ENCODE measurements at places on chromosomes 2 and 18. TPM values are rescaled to one million over a fixed set of nuclear protein-coding genes. Genes with fewer than 3 reads are reported as not detected.

GRCh38 chr2:18790509-18791171 lies 201.3 kb upstream of the NT5C1B start:
- H3K4me3 ChIP-seq: no peak overlapping the region
- H3K27ac ChIP-seq: no peak overlapping the region
- H3K4me1 ChIP-seq: no peaks in the 10 kb centered on the region
- no peaks in the 10 kb centered on the region for H3K36me3 ChIP-seq
- H3K27me3 ChIP-seq: no peaks in the 10 kb centered on the region

DNA sequence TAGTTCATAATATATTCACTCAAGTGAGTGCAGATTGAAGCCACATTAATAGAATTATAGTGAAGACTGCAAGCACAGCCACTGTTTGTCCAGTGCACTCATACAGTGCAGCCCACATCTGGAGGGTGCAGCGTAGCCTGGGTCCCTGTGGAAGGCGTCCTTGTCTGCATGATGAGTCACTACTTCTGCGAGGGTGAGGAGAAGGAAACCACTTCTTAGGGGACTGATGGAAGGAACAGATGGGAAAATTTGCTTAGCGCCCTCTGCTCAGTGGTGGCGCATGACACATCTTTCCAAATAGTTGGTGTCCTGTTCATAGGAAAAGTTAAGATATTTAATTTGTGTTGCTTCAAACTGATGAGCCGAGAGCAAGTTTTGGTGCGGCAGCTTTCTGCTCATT lies 330.4 kb upstream of the SMIM21 start:
- no peaks in the 10 kb centered on the region for H3K36me3 ChIP-seq
- H3K4me1 ChIP-seq: no peaks in the 10 kb centered on the region
- no peak for DNase-seq
- H3K27me3 ChIP-seq: no peaks in the 10 kb centered on the region

GRCh38 chr18:32621034-32621433 lies 150.4 kb upstream of the GAREM1 start:
- H3K36me3 ChIP-seq: no peaks in the 10 kb centered on the region
- no peak overlapping the region for H3K27ac ChIP-seq
- no peak for DNase-seq
- H3K4me1 ChIP-seq: no peaks in the 10 kb centered on the region

DNA sequence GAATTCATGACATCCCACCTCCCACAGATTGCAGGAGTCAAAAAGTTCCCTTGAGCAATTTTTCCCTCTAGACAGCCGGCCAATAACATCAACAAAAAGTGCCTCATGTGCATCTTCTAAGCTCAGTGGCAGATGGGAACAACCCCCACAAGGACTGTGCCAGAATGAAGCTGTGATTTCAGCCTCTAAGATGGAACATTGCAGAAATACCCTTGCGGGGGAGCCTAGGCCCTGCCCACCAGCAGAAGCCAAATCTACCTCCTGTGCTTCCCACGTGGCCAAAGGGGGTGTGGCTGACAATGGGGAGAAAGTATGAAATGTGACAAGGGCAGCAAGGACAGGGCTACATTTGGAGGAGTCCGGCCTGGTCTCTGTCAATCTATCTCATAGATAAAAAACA lies 482.3 kb downstream of the TGIF1 start:
- no peaks in the 10 kb centered on the region for H3K27me3 ChIP-seq
- H3K4me1 ChIP-seq: no peaks in the 10 kb centered on the region
- no peak for DNase-seq
- no peaks in the 10 kb centered on the region for H3K36me3 ChIP-seq
- no peak overlapping the region for H3K27ac ChIP-seq

DNA sequence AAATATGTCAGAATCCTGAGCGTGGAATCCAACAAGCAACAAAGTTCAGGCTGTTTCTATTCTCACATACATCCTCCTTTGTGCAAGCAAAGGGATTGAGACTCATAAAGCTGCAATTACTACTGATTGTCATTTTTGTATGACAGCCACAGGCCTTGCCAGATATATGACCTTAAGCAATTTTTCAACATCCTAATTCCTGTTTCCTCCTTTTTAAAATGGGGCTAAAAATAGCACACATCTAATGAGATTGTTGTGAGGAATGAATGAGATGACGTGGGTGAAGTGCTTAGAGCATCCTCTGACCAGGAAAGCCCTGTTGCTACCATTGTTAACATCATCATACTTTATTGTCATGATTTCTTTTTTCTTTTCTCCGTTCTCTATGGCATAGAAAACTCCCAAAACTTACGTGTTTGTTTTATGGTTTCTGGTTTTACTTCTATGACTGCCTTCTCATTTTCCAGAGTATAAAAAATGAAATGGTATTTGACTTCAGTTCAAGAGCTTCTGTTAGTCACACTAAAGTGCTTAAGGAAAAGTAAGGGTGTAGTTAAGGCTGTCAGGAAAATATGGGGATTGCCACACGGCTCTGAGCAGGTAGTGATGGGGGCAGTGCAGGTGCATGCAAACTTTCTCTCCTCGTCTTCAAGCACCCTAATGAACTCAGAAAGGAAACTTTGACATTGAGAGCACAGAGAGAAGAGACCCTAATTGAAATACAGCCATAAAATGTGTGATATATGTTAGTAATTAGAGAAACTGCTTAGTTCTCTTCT lies 590.6 kb upstream of the NETO1 start:
- H3K27ac ChIP-seq: no peak overlapping the region
- DNase-seq: no peak
- no peaks in the 10 kb centered on the region for H3K27me3 ChIP-seq
- no peaks in the 10 kb centered on the region for H3K4me1 ChIP-seq
- no peak overlapping the region for H3K4me3 ChIP-seq

GRCh38 chr2:30865243-30865642 lies 58.0 kb upstream of the CAPN13 start:
- DNase-seq: no peak
- H3K4me1 ChIP-seq: peaks cover 5% of the 10 kb centered on the region
- H3K27ac ChIP-seq: no peak overlapping the region
- no peaks in the 10 kb centered on the region for H3K36me3 ChIP-seq
- no peaks in the 10 kb centered on the region for H3K27me3 ChIP-seq

- DNase-seq: no peak
- H3K27me3 ChIP-seq: no peaks in the 10 kb centered on the region
- no peak overlapping the region for H3K27ac ChIP-seq
- H3K4me1 ChIP-seq: no peaks in the 10 kb centered on the region
Observed at GRCh38 chr2:23069923-23070322, 315.1 kb upstream of the KLHL29 start.

GRCh38 chr2:241205086-241205485 lies 16.6 kb downstream of the ANO7 start:
- H3K27ac ChIP-seq: no peak overlapping the region
- no peaks in the 10 kb centered on the region for H3K36me3 ChIP-seq
- no peaks in the 10 kb centered on the region for H3K4me1 ChIP-seq

DNA sequence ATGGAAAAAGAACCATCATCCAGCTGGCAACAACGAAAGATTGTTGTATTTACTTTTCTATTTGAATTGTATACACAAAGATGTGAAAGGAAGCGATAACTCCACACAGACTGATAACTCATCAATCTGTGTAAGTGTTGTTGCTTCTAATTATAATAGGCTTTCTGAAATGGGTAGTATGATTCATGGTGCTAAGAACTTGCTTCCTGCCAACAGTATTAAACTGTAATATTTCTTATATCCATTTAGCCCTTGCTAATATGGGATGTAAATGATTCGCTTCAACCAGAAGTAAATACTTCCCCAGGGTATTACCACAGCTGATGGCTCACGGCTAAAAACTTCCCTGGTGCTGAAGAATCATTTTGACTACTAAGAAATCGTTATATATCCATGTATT lies 70.2 kb downstream of the TMEM163 start:
- H3K27ac ChIP-seq: no peak overlapping the region
- no peak for DNase-seq
- no peak overlapping the region for H3K4me3 ChIP-seq
- no peaks in the 10 kb centered on the region for H3K36me3 ChIP-seq
- H3K4me1 ChIP-seq: no peaks in the 10 kb centered on the region

GRCh38 chr2:172623249-172623965 lies 67.5 kb downstream of the PDK1 start:
- H3K4me3 ChIP-seq: no peak overlapping the region
- H3K4me1 ChIP-seq: no peaks in the 10 kb centered on the region
- H3K36me3 ChIP-seq: peaks cover 10% of the 10 kb centered on the region
- no peak overlapping the region for H3K27ac ChIP-seq
- DNase-seq: no peak

Gene SULT1C4
- not detected for total RNA-seq

Gene DPYSL5
- not detected for total RNA-seq
